ENCODE measurements at places on chromosomes 6 and 20.

- DNase-seq = no peak
Observed at GRCh38 chr20:9160757-9161156, 91.9 kb downstream of the PLCB4 start.

DNA sequence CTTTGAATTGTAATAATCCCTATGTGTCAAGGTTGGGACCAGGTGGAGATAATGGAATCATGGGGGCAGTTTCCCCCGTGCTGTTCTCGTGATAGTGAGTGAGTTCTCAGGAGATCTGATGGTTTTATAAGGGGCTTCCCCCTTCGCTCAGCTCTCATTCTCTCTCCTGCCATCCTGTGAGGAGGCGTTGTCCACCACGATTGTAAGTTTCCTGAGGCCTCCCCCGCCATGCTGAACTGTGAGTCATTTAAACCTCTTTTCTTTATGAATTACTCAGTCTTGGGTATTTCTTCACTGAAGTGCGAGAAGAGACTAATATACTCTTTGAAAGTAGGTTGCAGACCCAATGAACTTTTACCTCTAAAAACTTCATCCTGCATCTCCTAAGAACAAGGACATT, 39.2 kb upstream of the KCNG1 start:
- DNase-seq = peak; percentile 1

DNA sequence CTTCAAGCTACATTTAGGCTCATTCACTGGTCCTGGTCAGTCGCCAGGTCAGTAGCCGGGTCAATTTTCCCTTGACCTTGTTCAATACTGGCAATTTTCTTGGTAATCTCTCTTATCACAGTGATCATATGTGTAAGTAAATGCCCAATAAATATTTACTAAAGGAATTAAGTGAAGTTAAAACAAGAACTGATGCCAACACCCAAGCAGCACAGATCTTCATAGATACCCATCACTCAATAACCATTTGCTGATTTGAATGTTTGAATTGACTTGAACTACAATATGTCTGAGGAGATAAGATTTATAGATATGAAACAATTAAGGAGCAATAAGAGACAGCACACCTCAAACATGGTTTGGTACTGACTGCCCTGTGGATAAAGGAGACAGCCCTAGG, 100.8 kb upstream of the PREP start:
- no peak for DNase-seq

GRCh38 chr6:2523061-2523460, 227.7 kb downstream of the MYLK4 start:
- no peak for DNase-seq

GRCh38 chr6:28413681-28414080, 14.1 kb upstream of the ZSCAN12 start:
- DNase-seq = no peak
